ENCODE measurements at places on chromosomes 6 and 20. TPM values are rescaled to one million over a fixed set of nuclear protein-coding genes. Genes with fewer than 3 reads are reported as not detected.

- no peak for DNase-seq
Measured at GRCh38 chr20:46006022-46006705, 2.5 kb upstream of the MMP9 start.

DEFB132 gene
- polyA plus RNA-seq, result not detected

- DNase-seq, result no peak
Measured at GRCh38 chr20:10501402-10501801, 66.3 kb downstream of the SLX4IP start.

GRCh38 chr20:21087862-21088540, 18.2 kb downstream of the LINC00237 start:
- DNase-seq, result no peak

- DNase-seq, result no peak
Measured at GRCh38 chr6:55604021-55604420, 25.0 kb upstream of the HMGCLL1 start.

DNA sequence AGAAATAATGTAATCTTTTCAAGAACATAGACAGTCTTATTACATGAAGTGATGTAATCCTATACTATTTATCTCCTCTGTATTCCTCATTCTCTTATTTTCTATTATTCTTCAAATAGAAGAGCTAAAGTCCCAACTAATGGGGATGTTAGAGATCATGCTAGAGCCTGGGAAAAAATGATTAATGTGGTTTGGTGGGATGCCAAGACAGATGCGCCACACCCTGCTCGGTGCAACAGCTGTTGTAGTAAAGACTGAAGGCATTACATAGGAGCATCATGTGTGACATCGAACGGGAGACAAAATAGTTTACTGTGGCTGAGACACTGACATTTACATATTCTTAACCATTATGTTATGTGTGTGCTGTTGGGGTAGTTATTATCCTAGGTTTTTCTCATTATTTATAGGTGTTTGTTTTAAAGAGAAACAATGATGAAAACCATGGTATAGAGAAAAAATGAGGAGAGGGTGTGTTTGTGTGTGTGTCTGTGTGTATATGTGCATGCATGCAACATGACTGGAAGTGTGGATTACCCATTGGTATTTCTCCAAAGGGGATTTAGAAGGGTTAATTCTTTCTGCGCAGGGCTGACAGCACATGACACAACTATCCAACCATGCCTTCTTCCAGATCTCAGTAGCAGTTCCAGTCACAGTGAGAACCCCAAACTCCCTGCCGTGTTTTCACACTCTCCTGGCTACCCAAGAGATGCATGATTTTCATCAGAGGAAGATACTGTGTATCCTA, 155.3 kb downstream of the EYA4 start:
- DNase-seq, result peak; percentile 34

DNA sequence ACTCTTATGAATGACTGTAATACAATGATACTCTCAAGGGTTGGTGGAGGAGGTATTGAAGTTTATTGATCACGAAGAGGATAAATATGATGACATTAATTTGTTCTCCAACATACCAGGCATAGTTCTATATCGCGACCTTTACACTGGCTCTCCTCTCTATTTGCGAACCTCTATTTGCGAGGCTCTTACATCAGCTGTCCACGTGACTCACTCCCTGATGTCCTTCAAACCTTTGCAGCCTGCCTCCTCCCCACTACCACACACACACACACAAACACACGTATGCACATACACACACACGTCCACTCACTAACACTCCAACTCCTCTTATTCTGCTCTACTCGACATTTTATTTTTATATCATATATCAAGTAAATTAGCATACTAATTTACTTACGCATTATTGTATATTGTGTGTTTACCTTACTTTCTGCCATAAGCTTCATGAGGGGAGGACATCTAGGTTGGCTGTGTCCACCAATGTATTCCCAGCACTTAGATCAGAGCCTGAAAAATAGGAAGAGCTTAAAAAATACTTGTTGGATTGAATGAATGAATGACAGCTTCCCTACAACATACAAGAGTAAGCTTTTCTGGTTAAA, 53.3 kb upstream of the TNFRSF21 start:
- no peak for DNase-seq

GRCh38 chr6:131947986-131948661, 3.0 kb downstream of the CCN2 start:
- no peak for DNase-seq

Measured in hindlimb muscle (tissue), 1 donor.